HS-5 (cell line): ENCODE measurements at places on chromosomes 16 and 17.

DNA sequence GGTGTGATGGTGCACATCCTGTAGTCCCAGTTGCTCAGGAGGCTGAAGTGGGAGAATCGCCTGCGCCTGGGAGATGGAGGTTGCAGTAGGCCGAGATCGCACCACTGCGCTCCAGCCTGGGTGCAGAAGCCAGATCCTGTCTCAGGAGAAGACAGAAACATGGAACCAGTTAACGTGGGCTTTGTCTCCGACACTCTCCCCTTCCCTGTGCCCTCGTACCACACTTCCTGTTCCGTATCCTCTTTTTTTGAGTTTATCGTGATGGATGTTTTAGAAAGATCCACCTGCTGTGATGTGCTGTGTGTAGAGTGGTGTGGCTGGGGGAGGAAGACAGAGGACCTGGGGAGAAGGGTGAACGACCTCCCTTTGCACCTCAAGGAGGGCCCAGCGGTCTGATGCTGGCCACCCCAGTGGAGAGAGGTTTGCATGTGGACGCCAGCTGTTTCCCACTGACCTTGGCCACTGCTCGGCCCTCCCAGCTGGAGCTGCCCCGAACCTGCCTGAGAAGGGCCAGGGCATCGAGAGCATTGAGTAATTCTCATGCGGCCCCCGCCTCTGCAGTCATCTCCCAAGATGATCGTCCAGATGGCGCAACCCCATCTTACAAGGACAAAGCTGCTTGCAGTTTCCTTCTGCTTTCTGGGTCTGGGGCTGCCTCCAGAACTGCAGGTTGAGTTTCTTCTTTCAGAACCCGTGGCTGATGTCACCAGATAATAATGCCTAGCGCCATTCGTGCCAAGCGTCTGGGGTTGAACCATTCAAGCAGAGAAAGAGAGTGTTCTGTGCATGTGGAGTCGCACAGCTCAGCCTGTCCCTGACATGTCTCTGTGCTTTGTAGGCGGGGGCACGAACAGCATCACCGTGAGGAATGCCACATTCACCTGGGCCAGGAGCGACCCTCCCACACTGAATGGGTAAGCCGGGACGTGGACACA, 126.3 kb downstream of the ABCC1 start:
- DNase-seq: no peak

GRCh38 chr17:30477774-30478115, 537 bp downstream of the GOSR1 start:
- DNase-seq: no peak

- DNase-seq: no peak
These were observed 282.3 kb upstream of the CCL2 start for GRCh38 chr17:33972763-33973162.

- no peak for DNase-seq
These were observed 111.0 kb downstream of the N4BP1 start for GRCh38 chr16:48498769-48499631.

DNA sequence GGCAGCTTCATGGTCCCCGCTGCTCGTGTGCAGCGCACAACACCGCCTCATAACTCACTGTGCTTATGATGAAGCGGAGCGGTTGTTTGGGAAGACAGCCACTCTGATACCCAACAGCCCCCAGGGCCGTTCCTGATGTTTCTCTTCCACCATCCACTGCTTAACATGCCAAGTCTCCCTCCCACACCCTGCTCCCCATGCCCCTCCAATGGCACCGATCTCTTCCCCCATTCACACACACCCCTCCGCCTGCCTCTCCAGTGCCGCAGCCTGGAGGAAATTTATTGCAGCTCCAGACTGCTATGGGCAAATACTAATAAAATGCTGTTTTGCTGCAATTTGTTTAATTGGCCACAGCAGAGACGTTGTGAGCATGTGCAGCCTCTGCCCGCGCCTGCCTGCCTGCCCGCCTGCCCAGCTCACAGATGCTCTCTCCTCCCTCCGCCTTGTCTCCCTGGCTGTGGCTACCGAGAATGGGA, 80.3 kb upstream of the LHX1 start:
- no peak for DNase-seq

DNA sequence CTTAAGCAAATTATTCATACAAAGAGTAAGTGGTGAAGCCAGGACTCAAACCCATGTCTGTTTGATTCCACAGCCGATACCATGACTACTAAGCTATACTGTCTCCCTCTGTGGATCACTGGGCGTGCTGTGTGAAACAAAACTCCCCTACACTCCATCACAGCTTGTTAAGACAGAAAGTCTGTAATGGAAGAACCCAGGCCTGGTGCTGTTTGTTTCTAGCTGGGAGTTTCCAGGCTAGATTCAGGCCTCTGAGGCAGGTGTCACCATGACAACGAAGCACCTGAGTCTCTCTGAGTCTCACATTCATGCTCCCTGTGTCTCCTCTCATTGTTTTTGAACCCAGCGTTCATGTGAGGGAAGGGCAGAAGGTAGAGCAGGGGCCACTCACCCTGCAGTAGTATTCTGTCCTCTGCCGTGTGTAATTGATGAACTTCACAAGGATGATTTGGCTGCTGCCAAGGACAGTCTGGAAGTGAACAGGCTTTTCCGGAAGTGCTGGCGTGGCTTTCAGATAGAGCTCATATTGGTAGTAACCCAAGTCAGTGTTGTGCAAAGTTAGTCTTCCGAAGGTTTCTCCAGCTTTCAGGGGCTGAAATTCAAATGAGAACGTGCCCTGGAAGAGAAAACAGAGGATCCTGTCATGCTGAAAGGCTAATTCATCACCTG, 8.6 kb upstream of the VAC14 start:
- DNase-seq: no peak

DNA sequence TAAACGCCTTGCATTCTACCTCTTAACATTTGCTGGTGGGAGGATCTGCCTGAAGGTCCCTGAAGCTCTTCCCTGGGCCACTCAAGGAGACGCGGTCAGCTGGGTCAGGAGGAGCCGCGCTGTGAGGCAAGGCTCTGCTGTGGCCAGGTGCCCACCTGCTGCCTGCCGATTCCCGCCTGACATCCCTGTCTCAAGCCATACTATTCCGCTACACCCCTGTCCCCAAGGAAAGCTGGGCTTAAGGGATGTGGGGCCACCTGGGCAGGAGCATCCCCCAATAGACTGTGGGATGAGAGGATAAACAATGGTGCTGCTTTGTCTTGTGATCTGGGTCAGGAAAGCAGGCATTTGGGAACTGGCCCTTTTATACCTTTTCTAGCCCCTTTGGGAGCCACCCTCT, 5.1 kb downstream of the TPPP3 start:
- DNase-seq: no peak

DNA sequence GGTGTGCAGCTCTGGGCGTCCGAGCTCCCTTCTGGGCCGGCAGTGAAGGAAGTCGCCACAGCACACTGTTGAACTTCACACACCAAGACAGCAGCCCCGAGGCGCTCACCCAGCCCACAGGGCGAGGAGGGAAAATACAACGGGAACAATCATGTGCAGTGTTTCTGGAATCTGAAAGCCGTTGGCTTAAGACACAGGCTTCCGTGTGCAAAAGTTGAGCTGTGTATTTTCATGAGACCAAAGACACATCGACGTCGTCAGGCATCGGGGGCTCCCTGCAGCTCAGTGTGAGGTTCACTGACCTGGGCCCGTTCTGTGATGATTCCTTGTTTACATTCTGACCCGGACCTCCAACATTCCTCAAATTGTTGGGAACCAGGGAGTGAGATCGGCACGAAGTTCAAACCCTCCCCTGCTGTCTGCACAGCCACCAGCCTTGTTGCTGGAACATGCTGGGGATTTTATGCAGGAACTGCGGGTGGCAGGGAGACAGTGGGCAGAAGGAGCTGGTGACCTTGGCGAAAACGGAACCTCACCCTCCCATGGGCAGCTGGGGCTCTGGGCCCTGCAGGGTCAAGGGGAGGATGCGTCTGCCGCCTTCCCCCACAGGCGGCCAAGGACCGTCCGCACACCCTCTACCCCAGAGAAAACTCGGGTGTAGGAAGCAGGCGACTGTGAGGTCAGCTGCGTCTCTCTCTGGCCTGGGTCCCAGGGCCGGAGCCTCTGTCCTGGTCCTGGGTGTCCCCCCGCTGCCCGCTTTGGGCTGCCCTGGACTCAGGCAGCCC, 72.2 kb downstream of the METRNL start:
- DNase-seq: no peak

- DNase-seq: no peak
These were observed 5.4 kb upstream of the KRT12 start for GRCh38 chr17:40872416-40872815.

- no peak for DNase-seq
These were observed 530 bp downstream of the CCL17 start for GRCh38 chr16:57405097-57405496.

GRCh38 chr17:37135576-37135975, 186.8 kb downstream of the AATF start:
- no peak for DNase-seq

DNA sequence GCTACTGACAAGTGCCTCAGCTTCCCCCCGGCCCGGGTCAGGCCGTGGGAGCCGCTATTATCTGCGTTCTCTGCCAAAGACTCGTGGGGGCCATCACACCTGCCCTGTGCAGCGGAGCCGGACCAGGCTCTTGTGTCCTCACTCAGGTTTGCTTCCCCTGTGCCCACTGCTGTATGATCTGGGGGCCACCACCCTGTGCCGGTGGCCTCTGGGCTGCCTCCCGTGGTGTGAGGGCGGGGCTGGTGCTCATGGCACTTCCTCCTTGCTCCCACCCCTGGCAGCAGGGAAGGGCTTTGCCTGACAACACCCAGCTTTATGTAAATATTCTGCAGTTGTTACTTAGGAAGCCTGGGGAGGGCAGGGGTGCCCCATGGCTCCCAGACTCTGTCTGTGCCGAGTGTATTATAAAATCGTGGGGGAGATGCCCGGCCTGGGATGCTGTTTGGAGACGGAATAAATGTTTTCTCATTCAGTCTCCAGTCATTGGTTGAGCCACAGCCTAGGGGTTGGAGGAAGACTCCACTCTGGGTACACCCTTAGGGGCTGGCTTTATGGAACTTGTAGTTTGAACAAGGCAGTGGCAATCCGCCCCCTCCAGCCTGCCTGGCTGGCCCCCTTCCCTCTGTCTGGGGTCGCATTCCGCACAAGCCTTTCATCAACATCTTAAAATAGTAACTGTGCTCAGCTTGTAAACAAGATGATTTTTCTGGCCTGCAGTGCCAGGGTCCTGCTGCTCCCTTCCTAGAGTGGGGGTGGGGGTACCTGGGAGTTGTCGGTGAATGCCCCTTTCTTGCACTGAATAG, 4.1 kb downstream of the SYNGR2 start:
- no peak for DNase-seq

GRCh38 chr17:63786971-63787711, 13.2 kb downstream of the DDX42 start:
- no peak for DNase-seq

- no peak for DNase-seq
These were observed 79.9 kb upstream of the HSBP1 start for GRCh38 chr16:83727751-83728352.

- no peak for DNase-seq
These were observed 20.9 kb downstream of the GNAO1 start for GRCh38 chr16:56212144-56212543.

GRCh38 chr17:4327606-4328005, 38.9 kb downstream of the UBE2G1 start:
- peak; percentile 88 for DNase-seq

DNA sequence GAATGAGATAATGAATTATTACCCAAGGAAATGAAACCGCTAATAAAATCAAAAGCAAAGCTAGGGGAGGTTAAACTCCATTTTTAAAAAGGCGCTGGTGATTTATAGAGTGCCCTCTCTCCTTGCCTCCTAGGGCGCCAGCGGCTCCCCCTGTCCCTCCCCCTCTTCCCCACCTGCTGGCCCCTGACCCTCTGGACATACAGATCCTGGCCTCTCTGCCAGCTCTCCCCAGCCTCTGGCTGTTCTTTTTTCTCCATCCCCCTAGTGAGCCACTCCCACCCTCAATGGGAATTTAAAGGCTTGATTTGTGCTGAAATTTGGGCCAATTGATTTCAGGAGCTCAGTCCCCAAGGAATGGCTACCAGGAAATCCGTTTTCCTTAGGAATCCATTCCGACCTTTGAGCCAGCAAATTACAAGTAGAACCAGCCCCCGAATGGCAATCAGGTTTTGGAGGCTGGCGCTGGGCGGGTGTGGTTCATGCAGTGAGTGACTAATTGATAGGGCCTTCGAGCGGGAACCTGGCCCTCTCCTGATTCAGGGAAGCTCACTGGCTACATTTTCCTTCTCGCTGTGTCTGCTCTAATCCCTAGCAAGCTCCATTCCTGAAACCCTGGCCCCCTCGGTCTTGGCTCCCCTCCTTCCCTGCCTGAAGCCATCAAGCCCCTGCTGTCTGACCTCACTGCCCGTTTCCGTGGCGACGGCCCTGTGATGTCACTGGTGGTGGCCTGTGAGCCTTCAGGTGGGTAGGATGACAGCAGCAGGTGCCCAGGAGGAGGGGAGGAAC, 141.9 kb upstream of the SDK2 start:
- no peak for DNase-seq

- no peak for DNase-seq
These were observed at the start of gene ADAM11 for GRCh38 chr17:44758414-44759085. TSS of gene ADAM11 (plus strand) at chr17:44758988. CDS start at chr17:44759200, 212 bp downstream.

DNA sequence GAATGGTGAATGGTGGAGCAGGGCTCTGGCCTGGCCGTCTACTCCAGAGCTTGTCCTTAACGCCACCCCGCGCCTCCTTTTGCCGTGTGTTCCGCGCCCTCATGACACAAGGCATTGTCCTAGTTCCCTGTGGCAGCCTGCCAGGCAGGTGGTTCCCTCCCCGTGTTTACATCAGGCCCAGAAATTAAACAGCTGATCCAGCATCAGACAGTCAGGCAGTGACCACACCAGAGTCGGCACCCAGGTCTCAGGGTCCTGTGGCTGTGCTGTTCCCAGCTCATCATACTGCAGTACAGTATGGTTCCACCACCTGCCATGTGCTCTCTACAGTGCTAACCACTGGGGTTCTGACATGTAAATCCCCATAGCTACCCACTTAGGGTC, 119.7 kb downstream of the RAB11FIP4 start:
- no peak for DNase-seq

DNA sequence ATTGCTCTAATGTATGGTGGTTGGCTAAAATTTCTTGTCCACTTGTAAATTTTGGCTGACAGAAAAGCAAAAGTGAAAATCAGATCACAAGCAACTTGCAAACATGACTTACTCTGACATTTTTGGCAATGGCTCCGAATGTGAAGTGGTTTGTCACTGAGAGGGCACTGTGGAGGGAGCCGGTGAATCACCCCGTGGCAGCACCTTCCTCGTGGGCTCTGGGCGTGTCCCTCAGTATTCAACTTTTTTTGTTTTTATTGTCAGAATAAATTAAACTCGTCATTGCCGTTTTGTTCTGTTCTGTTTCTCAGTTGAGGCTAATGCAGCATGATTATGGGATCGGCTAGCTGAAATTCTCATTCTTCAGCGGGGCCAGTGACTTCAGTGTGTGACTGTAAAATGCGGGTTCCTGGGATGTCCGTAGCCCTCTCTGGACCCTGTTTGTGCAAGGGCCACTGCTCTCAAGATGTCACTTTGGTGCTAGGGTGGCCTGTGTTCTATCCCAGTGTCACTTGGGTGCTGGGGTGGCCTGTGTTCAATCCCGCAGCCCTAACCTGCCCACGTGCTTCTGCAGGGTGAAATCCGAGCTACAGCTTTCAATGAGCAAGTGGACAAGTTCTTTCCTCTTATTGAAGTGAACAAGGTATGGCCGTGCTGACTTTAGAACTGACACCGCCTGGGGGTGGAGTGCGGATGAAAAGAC, 48.8 kb downstream of the RPA1 start:
- DNase-seq: no peak
